ENCODE measurements at places on chromosomes 2 and 18. TPM values are rescaled to one million over a fixed set of nuclear protein-coding genes. Genes with fewer than 3 reads are reported as not detected.

Gene IMPA2
- 140 TPM for total RNA-seq

DNA sequence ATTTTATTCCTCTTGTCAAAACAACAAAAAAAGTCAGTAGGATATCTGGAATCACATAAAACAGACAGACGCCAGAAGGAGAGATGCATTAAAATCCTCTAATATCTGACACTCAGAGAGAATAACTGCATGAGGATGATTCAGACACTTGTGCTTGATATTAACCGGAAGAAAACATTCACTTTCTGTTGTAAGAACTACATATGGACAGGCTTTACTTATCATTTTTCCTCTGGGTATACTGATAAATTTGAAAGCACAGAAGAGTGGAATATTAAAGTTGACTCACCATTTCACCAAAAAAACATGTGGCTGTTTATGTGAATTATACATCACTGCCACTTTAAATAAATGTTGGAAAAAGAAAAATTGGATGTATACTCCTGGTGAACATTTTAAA, 589.1 kb upstream of the CDH2 start:
- ATAC-seq, result no peak

DNA sequence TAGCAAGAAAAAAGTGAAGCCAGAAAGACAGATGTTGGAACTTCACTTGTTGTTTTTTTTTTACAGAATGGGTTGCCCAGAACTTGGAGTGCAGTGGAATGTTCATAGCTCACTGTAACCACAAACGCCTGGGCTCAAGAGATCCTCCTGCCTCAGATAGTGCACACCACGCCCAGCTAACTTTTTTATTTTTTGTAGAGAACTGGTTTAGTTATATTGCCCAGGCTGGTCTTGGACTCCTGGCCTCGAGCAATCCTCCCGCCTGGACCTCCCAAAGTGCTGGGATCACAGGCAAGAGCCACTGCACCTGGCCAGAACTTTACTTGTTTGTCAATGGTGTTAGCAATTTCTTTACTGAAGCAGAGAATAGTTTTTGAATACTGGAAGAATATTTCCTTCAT, 11.9 kb upstream of the ASPRV1 start:
- ATAC-seq, result no peak

DNA sequence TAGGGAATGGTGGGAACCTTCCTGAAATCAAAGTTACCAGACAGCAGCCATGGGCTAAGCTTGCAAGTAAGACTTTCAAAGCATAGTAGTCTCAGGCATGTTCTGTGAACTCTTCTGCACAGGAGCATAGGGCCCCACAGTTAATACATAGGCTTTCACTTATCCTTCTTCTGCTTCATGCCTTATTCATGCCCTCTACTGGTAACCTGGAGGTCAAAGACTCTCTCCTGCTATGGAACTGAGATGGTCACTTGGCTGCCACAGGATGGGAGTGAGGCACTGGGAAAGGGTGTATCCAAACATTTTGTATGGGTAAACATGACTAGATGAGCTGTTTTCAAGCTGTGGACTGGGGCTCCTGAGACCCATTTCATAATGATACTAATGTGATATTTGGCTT, 49.1 kb upstream of the ZNF638 start:
- peak; percentile 51 for ATAC-seq

DNA sequence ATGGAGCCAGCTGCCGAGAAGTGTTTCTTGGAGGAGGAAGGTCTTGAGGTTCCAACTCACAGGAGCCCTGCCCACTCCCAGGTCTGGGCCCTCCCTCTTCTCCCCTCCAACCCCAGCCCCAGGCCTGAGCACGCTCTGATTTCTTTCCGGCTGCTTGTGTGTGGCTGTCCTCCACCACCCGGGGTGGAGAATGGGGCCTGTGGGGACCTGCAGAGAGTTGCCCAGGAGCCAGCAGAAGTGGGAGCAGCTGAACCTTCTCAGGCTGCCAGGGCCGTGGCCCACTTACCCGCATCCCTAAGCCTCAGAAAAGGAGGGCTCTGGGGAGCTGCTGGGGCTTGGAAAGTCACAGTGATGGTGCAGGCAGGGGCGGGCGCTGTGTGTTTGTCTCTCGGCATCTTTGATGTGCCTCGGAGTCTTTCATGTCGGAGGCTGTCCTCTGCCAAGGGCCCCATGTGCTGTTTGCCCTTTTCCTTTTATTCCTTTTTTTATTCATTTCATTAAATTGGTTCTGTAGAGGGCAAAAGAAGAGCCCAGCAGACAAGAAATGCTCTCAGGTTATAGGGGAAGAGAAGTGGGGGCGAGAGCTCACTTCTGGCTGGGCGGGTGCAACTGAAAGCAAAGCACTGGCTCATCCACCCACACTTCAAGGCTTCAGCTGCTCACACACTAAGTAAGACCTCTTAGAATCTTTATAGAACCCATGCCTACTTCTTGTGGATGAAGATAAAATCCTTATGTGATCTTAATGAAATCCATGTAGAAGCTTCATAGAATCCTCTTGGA, 52.5 kb downstream of the SDC1 start:
- peak; percentile 93 for ATAC-seq

- ATAC-seq, result no peak
Measured at GRCh38 chr18:28063271-28063761, 113.6 kb downstream of the CDH2 start.
